ENCODE measurements at places on chromosomes 5 and 9.

- DNase-seq = no peak
Measured at GRCh38 chr5:172052450-172053236, 46.2 kb upstream of the FBXW11 start.

- no peak for DNase-seq
Measured at GRCh38 chr9:133836001-133836758, 98.0 kb upstream of the SARDH start.

GRCh38 chr5:93632327-93632726, 49.3 kb downstream of the NR2F1 start:
- no peak for DNase-seq

GRCh38 chr9:18920141-18921084, 112.6 kb downstream of the SAXO1 start:
- no peak for DNase-seq

DNA sequence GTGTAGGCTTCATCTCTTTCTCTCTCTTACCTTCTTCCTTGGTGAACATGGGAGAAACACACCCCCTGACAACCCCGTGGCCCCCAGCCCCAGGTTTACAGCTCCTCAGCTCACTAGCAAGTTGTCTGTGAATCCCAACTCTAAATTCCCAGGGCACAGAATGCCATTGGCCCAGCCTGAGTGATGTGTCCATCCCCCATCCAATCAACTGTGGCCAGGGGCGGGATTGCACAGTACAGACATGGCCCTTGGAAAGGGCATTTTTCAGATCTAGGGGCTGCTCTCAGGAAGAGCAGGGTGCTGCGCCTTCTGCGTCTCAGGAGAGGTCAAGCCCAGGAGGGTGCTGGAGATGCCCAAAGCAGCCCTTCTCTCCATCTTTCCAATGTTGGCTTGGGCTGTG, 48.2 kb upstream of the ASS1 start:
- DNase-seq = no peak

Data from midbrain (tissue), 1 donor.